HepG2 (cell line): ENCODE measurements at places on chromosomes 7 and 10. TPM values are rescaled to one million over a fixed set of nuclear protein-coding genes. Genes with fewer than 3 reads are reported as not detected.

The HOXA4 gene
- total RNA-seq = 1.8 and 2.4 TPM in 2 replicates

DNA sequence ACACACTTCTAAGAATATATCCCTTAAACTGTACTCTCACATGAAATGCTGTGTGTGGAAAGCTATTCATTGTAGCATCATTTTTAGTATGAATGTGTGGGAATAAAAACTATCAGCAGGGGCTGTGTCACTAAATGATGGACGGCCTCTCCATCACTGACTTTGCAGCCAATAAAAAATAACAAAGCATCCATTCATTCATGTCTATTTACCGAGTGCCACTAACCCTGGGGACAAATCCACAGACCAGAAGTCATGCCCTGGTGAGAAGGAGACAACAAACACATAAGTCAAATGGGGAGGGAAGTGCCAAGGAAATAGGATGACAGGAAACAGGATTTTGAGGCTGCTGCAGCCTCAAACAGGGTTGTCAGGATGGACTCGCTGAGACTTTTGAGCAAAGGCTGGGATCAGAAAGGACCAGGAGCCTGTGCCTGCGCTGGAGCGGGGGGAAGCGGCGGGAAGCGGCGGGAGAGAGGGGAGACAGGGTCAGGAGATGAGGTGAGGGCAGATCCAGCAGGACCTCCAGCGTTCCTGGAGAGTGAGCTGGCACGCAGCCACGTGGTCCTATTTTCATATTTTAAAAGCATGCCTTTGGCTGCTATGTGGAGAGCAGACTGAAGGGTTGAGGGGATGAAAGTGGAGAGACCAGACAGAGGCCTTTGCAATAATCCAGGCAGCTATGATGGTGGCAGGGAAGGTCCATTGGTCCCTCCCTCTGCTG, 2.2 kb upstream of the NOM1 start:
- peak overlapping the region; percentile 31; the same call in 1 of the 2 replicates for H3K4me3 ChIP-seq
- peak; percentile 21 for DNase-seq
- H3K27me3 ChIP-seq = peaks cover 26% of the 10 kb centered on the region
- peaks cover 3% of the 10 kb centered on the region; the same call in 1 of the 3 replicates for H3K36me3 ChIP-seq

GRCh38 chr7:129208667-129209066, 16.2 kb upstream of the AHCYL2 start:
- no peak for DNase-seq
- no peak overlapping the region for H3K4me3 ChIP-seq
- peaks cover 2% of the 10 kb centered on the region for H3K4me1 ChIP-seq

GRCh38 chr7:15463801-15464666, 97.8 kb downstream of the AGMO start:
- H3K27ac ChIP-seq = no peak overlapping the region
- H3K36me3 ChIP-seq = no peaks in the 10 kb centered on the region
- H3K27me3 ChIP-seq = no peaks in the 10 kb centered on the region
- no peaks in the 10 kb centered on the region for H3K4me1 ChIP-seq
- DNase-seq = no peak

The SLC13A1 gene
- total RNA-seq = not detected in 2 replicates

DNA sequence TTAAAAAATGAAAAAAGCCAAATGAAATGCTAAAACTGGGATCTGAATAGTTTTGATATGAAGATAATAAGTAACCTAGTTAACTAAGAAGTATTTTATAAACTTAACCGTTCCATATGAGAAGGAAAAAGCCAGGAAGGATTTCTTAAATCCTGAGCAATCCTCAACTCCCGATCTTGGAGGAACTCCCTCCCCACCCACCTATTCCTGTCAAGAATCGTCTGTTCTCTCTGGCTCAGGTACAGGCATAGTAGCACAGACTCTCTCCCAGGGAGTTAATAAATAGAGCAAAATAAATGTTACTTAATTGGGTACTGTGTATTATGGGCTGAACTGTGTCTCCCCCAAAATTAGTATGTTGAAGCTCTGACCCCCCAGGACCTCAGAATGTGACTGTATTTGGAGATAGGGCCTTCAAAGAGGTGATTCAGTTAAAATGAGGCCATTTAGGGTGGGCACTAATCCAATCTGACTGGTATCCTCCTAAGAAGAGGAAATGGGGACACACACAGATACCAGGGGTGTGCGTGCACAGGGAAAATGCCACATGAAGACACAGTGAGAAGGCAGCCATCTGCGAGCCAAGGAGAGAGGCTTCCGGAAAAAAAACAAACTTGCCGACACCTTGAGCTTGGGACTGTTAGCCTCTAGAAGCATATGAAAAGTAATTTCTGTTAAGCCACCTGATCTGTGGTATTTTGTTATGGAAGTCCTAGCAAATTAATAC, 28.7 kb downstream of the PUS7 start:
- H3K36me3 ChIP-seq = peaks cover 14% of the 10 kb centered on the region; the same call in 2 of the 3 replicates
- DNase-seq = no peak
- H3K27me3 ChIP-seq = no peaks in the 10 kb centered on the region
- H3K4me1 ChIP-seq = no peaks in the 10 kb centered on the region
- no peak overlapping the region for H3K4me3 ChIP-seq
- H3K27ac ChIP-seq = no peak overlapping the region

DNA sequence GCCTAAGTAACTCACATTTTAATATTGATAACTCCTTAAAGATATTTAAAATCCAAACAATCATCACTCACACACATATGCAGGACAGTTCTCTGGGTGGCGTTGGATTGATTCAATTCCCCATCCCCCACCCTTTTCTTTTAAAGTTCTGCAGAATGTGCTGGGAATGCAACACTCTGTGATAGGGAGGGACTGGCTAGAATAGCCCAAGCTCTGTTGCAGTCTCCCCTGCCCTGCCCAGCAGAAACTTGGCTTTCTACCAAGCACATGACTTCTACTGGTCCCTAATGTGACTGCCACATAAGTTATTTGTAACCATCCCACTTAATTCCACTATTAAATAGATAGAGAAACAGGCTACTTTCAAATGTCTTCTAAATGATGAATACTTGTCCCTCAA, 55.2 kb downstream of the TWIST1 start:
- no peaks in the 10 kb centered on the region for H3K36me3 ChIP-seq
- H3K4me3 ChIP-seq = no peak overlapping the region
- DNase-seq = no peak
- H3K27ac ChIP-seq = no peak overlapping the region

DNA sequence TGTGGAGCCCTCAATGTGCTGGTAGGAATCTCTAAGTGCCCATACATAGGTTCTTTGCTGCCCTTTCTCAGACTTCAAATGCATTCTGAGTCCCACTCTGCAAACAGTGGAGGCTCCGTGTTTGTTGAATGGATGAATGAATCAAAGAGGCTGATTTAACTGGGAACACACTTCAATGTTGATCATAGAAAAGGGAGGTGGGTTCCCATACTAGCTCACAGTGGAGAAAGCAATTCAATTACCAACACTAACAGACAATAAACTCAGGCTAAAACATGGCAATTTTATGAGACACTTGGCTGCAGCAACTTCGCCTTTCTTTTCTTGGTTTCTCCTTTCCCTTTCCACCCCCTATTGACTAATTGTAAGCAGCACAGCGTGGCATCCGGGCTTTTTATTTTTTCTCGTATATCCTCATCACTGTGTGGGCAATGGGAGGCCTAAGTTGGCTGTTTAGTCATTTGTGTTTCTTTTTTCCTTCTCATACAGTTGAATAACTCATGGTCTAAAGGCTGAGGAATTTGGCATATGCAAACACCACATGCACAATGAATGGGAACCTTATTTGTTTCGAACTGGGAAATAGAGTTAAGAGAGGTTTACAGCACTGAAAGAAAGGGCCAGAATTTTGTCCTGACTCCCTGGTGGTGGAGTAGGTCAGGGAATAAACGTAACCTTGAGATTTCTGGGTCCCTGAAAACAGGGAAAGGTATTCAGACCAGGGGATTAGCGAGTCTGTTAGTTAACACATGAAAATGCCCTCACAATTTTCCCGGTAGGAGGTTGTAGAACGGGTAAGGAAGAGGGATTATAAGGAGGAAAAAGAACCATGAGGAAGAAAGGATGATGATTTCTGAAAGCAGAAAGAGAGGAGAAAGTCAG, 858.5 kb downstream of the KCNMA1 start:
- no peaks in the 10 kb centered on the region for H3K36me3 ChIP-seq
- H3K4me3 ChIP-seq = no peak overlapping the region
- no peaks in the 10 kb centered on the region for H3K27me3 ChIP-seq
- no peak overlapping the region for H3K27ac ChIP-seq
- no peak for DNase-seq

The LAMB1 gene
- 56.4 and 109 TPM in 2 replicates for total RNA-seq

The GIMAP7 gene
- not detected in 2 replicates for total RNA-seq

GRCh38 chr10:34134602-34135001, 680.5 kb downstream of the PARD3 start:
- no peaks in the 10 kb centered on the region for H3K27me3 ChIP-seq
- peaks cover 4% of the 10 kb centered on the region; the same call in 2 of the 3 replicates for H3K36me3 ChIP-seq
- no peaks in the 10 kb centered on the region for H3K4me1 ChIP-seq
- H3K27ac ChIP-seq = no peak overlapping the region
- H3K4me3 ChIP-seq = no peak overlapping the region

The ERVW-1 gene
- not detected in 2 replicates for total RNA-seq

GRCh38 chr7:108000875-108001763, 1.8 kb downstream of the LAMB1 start:
- no peaks in the 10 kb centered on the region for H3K27me3 ChIP-seq
- DNase-seq = no peak
- peak overlapping the region; percentile 85; the same call in 1 of the 2 replicates for H3K4me3 ChIP-seq
- H3K27ac ChIP-seq = no peak overlapping the region
- peaks cover 86% of the 10 kb centered on the region for H3K4me1 ChIP-seq
- no peaks in the 10 kb centered on the region; the same call in 1 of the 2 replicates for H3K36me3 ChIP-seq

DNA sequence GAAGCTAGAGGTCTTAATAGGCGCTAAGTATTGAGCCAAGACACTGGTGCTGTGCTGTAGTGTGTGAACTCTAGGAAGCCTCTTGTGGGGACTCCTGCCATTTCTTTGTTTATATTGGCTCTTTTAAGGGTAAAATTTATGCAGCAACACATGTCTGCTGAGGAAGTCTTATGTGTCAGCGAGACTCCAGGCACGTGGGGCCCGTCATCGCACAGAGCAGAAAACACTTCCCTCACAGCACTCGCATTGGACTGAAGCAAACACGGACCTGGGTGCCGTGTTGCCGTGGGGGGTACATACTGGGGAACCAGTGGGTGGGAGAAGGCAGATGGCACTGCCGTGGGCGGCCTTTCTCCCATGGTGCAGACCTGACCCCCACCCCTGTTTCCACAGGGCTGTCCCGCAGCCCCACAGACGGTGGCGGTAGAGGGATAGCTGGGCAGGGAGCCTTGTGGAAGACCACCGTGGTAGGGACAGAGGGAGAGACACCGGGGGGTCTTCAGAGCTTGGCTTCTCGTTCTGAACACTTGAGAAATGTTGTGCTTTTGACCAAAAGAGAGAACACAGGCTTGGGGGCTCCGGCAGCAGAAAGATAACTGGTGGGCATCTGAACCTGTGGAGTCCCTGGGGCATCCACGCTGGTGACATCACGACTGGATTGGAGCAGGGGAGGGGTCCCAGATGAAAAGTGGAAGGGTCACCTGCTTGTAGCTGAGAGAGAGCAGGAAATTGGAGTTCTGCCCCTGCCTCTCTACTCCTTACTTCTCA, 284.7 kb upstream of the SHH start:
- DNase-seq = no peak
- no peak overlapping the region for H3K4me3 ChIP-seq
- no peak overlapping the region for H3K27ac ChIP-seq
- H3K36me3 ChIP-seq = no peaks in the 10 kb centered on the region
- peaks cover 4% of the 10 kb centered on the region; the same call in 1 of the 2 replicates for H3K27me3 ChIP-seq
- no peaks in the 10 kb centered on the region for H3K4me1 ChIP-seq

GRCh38 chr7:127474457-127474856, 81.9 kb upstream of the ZNF800 start:
- H3K36me3 ChIP-seq = no peaks in the 10 kb centered on the region
- no peak for DNase-seq
- H3K4me1 ChIP-seq = no peaks in the 10 kb centered on the region
- H3K27ac ChIP-seq = no peak overlapping the region
- no peak overlapping the region for H3K4me3 ChIP-seq

The ZNF248 gene
- total RNA-seq = 12.5 and 12.8 TPM in 2 replicates

GRCh38 chr10:95646160-95646559, 10.4 kb downstream of the ALDH18A1 start:
- peaks cover 87% of the 10 kb centered on the region for H3K4me1 ChIP-seq
- peak overlapping the region; percentile 7 for H3K27ac ChIP-seq
- no peak overlapping the region for H3K4me3 ChIP-seq
- DNase-seq = peak; percentile 26

DNA sequence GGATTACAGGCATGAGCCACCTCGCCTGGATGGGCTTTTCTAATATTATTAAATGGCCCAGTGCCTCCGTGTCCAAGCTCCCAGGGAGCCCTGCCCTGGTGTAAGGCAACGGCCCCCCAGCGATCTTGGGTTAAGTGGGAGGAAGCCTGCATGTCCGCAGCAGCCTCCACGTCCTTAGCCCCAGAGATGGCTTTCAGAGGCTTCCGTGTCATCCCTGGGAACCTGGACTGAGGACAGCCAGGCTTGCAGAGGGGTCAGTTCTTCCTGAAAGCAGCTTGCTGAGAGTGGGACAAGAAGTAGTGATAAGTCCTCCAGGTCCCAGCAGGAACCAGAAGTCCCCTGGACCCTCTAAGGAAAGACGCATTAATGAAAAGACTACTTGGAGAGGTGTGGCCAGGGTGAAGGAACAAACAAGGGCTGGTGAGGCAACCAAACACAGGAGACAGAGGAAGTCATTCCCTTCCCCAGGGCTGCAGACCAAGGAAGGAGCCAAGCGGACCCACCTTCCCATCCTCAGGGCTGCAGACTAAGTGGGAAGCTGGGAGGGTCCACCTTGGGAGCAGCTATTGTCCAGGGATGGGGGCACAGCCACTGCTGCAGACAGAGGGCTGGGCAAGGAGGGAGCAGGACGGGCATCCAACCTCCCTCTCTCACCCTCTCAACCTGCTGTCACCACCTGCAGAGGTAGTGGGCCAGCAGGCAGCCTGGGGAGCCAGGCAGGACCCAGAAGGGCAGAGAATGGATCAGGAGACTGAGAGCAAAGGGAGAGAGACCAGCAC, 13.0 kb upstream of the INSIG1 start:
- peaks cover 6% of the 10 kb centered on the region for H3K27me3 ChIP-seq
- no peaks in the 10 kb centered on the region for H3K36me3 ChIP-seq
- no peaks in the 10 kb centered on the region for H3K4me1 ChIP-seq
- no peak overlapping the region for H3K27ac ChIP-seq

The KCNMA1 gene
- total RNA-seq = 0.02 TPM in 1 of 2 replicates, not detected in the other

DNA sequence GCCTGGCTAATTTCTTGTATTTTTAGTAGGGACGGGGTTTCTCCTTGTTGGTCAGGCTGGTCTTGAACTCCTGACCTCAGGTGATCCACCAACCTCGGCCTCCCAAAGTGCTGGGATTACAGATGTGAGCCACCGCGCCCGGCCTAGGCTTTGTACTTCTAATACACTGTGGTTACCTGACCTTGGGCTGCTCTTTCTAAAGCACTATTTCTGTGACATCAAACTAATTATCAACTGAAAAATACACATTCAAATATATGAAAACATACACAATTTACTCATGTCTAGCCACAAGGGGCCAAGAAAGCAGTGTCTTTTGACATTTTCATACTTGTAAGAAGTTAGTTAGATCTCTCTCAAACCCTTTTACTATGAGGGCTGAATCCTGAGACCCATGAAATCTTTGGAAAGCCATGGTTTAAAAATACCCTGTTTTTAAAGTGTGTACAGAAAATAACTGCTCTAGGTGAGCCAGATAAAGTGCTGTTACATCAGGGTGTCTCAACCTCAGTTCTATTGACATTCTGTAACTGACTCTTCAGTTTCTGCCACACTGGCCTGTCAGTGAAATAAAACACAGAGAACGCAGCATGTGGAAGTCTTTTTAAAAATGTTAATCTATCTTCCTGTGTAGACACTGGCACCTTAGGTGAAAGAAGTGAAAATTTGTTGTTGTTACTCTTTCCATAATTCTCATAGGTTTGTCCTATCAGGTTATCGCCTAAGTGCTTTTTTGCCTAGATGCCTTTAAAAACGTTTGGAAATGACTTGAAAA, 58.8 kb downstream of the CREM start:
- H3K27ac ChIP-seq = no peak overlapping the region
- no peak for DNase-seq
- no peaks in the 10 kb centered on the region for H3K27me3 ChIP-seq
- H3K36me3 ChIP-seq = no peaks in the 10 kb centered on the region
